Activated CD4-positive, alpha-beta T cell treated with anti-CD3 and anti-CD28 coated beads for 36 hours (primary cell): ENCODE measurements at places on chromosomes 16 and 17. TPM values are rescaled to one million over a fixed set of nuclear protein-coding genes. Genes with fewer than 3 reads are reported as not detected.

GRCh38 chr16:9978160-9978725 is 204.0 kb downstream of the GRIN2A start:
- DNase-seq = no peak

DNA sequence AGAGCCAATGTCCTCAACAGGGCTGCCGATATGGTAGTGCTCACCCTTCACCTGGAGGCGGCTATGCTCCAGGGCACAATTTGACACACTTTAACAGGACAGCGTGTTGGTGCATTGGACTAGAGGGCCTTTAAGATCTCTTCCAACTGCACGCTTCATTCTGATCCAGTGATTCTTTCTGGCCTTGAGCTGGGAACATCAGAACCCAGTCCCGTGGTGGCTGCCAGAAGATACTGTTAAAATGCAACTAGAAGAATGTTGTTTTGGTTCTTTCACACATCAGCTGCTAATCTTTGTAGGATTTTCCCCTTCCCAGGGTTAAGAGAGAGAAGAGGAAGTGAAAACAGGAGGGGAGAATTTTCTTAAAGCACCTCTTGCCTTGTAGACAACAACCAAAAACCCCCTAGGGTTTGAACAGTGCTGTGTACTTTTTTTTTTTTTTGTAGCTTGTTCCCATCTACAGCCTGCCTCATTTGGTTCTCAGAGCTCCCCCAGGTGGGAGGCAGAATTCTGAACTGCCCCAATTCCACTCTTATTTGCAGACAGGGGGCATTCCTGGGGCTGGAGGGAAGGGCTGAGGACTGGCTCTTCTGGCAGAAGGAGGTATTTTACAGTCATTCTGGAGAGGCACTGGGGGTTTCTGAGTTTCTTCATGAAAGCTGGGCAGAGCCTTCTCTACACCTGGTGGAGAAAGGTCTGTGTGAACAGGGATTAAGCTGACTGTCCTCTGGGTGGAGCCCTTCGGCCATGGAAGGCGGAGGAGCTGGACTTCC is 32.4 kb downstream of the SMARCE1 start:
- DNase-seq = peak; percentile 64

- DNase-seq = no peak
Measured at GRCh38 chr17:62854098-62854680, 46.1 kb upstream of the MARCHF10 start.

DNA sequence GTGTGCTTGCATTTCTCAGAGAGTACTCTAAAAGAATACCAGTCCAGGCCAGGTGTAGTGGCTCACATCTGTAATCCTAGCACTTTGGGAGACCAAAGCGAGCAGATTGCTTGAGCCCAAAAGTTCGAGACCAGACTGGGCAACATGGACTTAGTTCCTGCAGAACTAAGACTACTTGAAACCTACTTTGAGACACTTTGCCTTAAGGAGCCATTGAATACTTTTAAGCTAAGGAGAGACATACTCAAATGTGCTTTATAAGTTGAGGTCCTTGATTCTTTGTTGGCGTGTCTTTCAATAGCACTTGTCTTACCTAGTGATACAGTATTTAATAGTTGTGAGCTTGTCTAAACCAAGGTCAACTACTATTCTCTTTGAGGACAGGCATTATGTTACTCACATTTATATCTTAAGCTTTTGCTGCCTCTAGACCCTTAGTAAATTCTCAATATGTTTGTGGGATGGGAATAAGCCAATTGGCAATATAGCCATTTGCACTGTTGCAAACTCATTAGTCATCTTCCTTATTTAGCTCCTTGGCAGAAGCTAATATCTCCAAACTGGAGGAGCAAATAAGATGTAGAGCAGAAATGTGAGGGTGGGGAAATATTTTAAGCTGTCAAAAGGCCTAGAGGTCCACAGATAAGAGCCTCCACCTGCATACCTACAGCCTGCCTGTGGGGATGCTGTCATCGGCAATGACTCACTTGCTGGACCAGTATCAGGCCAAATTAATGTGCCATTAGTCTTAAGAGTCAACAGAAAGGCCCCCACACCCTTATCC is 16.3 kb downstream of the SCPEP1 start:
- DNase-seq = no peak

- no peak for DNase-seq
Measured at GRCh38 chr17:42991471-42991870, 6.7 kb upstream of the RPL27 start.

DNA sequence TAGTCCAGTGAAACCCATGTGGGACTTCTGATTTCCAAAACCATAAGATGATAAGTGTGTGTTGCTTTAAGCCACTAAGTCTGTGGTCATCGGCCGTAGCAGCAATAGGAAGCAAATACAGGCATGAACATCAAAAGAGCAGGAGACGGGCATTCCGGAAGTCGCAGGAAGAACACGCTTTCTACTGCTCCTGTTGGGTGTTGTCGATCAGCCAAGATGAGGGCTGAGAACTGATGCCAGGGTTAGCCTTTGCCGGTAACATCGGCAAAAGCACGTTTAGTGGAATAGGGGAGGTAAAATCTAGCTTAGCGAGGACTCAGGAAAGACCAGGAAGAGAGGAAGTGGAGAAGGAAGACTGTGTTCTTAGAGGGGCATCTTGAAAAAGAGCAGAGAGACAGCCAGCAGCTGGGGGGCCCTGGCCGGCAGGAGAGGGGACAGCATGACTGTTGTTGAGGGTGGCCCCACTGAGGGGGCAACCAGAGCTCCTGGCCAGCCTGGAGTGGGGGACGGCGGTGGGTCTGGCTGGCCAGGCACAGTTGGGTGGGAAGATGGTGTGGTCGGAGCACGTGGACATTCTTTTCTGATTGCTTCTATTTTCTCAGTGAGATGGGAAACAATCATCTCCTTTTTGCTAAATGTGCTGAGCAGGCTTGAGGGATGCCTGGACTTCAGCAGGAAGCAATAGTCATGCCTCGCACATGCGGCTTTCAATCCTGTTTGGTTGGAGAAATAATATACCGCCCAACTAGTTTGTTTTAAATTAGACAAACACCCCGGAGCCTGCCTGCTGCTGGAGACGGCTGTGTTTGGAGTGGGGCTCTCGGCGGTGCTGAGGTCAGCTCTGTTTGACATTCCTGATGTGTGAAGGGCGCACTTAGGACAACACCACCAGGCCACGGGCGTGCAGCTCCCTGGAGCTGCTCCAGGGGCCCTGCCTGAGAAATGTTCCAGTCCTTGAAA is 109.9 kb downstream of the METRNL start:
- no peak for DNase-seq

DNA sequence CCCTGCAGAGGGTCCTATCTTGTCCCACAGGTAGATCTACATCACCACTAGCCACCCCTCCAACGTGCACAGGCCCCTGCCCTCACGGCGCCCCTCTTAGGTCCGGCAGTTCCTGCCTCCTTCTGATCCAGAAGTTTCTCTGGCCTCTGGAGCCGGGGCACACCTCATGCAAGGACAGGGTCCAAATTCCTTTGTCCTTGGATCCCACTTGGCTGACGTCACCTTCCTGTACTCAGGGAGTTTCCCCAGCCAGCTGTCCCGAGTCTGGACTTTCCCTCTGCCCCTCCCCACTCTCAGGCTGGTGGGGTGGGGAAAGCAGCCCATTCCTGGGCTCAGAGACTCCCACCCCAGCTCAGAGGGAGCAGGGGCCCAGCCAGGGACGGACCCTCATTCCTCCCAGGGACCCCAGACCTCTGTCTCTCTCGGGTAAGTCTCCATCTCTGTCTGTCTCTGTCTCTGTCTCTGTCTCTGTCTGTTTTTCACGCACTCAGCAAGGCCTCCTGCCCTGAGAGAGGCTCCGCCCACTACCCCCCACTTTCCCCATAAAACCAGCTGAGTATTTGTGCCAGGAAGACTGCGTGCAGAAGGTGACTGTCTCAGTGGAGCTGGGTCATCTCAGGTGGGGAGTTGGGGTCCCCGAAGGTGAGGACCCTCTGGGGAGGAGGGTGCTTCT is at the start of gene IL32:
Gene IL32, plus strand, starts transcription at position 572 of the 673 bp plus-strand sequence. CDS start 172 bp downstream, outside the sequence.
- DNase-seq = peak; percentile 90

DNA sequence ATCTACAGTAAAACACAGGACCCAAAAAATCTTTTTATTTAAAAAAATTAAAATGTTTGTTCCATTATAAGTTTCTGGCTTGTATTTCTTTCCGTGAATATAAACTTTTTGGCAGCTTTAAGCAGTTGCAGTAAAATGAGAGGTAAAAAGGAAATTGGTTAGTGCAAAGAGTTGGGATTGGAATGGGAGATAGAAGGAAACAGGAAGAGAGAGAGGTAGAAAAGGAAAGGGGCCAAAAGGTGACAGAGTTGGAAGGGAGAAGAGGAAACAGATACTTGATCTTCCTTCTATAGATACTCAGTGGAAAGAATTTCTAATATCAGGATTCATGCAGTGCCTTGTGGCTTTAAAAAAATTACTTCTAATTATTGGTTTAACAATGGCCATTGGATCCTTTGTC is 63.5 kb downstream of the NQO1 start:
- DNase-seq = no peak

GRCh38 chr17:40453881-40454612 is 10.8 kb downstream of the IGFBP4 start:
- no peak for DNase-seq

GRCh38 chr17:72004011-72004427 is 116.8 kb upstream of the SOX9 start:
- no peak for DNase-seq

GRCh38 chr16:18969050-18969854 is 14.5 kb upstream of the TMC7 start:
- peak; percentile 89 for DNase-seq

- no peak for DNase-seq
Measured at GRCh38 chr16:80851831-80852230, 47.4 kb upstream of the CDYL2 start.

DNA sequence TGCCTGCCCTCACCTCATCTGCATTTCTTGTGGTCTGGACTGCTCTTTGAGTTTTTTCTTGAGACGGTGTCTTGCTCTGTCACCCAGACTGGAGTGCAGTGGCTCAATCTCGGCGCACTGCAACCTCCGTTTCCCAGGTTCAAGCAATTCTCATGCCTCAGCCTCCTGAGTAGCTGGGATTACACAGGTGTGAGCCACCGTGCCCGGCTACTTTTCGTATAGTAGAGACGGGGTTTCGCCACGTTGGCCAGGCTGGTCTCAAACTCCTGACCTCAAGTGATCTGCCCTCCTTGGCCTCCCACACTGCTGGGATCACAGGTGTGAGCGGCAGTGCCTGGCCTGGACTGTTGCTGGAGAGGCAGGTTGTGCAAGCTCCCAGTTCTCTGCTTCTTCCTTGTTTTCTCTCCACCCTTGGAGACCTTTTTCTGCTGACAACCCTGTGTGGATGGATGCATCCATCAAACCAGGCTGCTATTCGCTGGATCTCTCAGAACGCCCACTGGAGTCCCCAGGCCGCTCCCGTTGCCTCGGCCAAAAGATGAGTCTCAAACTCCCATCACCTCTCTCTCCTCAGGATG is 22.7 kb upstream of the DBNDD1 start:
- DNase-seq = no peak

DNA sequence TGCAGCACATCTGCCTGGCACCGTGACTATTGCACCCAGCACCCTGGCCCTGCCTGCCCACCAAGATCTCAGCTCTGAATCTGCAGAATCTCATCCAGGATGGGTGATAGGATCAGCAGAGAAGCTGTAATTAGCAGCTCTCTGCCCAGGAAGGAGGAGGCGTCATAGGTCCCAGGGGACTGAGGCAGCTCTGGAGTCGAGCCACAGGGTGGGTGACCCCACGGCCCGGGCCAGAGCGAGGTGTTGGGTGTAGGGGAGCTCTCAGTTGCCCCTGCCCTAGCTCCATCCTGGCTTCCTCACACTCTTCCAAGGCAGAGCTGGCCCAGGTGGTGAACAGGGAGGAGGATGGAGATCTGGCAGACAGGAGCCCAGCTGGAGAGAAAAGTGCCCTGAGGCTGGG is 18.2 kb upstream of the FAM83G start:
- DNase-seq = no peak

- DNase-seq = peak; percentile 30
Measured at GRCh38 chr16:80591071-80591915, 50.5 kb downstream of the DYNLRB2 start.

- no peak for DNase-seq
Measured at GRCh38 chr16:28108590-28109247, 45.2 kb upstream of the GSG1L start.

DNA sequence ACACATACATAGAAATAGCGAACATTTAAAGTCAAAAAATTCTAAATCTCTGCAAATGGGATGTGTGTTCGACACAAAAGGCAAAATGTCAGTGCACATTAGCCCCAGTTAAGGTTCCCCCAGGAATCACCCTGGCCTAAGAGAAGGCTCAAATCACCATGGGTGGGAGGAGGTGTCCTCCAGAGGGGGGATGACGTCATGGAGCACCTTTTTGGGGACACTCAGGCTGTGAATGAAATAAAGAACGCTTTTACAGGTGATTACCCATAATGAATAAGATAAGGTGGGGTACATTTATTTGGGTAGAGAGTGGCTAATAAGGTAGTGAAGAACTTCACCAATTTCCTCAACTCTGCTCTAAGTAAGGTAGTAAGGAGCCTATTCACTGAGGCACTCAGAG is 26.4 kb downstream of the WNT3 start:
- no peak for DNase-seq

- no peak for DNase-seq
Measured at GRCh38 chr16:72199761-72200337, 27.9 kb upstream of the PMFBP1 start.

- DNase-seq = no peak
Measured at GRCh38 chr16:83338138-83338537, 469.6 kb upstream of the HSBP1 start.

- peak; percentile 80 for DNase-seq
Measured at GRCh38 chr17:68356520-68356919, 65.2 kb downstream of the ARSG start.

- DNase-seq = no peak
Measured at GRCh38 chr17:83007504-83008185, 71.8 kb upstream of the METRNL start.

DNA sequence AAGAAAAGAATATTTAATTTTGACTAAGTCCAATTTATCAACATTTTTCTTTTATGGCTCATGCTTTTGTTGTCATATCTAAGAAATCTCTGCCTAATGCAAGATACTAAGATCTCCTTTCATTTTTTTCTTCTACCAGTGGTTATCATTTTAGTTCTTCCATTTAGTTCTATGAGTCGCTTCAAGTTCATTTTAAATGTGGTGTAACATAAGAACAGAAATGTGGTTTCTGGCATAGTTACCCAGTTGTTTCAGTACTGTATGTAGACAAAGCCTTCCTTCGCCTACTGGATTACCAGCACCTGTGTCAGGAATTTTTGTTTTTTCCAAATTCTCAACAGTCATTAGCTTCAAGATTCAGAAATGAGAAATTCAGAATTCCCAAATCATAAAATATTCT is 175.7 kb downstream of the PARN start:
- DNase-seq = no peak

The ANKRD40CL gene
- not detected for total RNA-seq

The CD300LF gene
- total RNA-seq = not detected

The NTHL1 gene
- total RNA-seq = 22.6 TPM

The KRT27 gene
- not detected for total RNA-seq

The SLC9A5 gene
- 4.5 TPM for total RNA-seq

The ERN2 gene
- not detected for total RNA-seq
